NCI-H1436 (cell line): ENCODE measurements at places on chromosomes 7 and 10.
A peak's percentile ranks its signal among the peaks of the same experiment; 100 is the strongest.

DNA sequence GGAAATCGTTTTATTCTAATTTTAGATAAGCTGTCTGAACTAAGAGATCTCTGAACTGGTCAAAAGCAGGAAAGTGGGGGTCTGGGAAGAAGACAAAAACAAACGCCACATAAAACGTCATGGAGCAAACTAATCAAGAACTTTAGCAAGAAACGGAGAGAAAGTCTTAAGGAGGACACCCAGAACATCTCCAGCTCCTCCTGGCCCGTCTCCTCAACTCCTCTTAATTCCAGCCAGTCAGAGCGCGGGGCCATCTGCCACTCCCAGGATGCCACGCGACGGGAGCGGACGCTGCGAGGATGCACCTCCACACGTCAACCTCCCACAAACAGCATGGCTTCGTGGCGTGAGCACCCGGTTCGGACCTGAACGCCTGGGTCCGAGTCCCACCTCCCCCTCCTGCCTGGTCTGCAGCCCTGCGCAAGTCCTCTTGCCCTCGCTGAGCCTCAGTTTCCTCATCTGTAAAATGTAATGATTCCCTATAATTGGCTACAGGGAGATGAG, 598 bp downstream of the MMS19 start:
- DNase-seq: peak; percentile 42

GRCh38 chr7:29071203-29071874, 75.0 kb downstream of the CPVL start:
- no peak for DNase-seq

DNA sequence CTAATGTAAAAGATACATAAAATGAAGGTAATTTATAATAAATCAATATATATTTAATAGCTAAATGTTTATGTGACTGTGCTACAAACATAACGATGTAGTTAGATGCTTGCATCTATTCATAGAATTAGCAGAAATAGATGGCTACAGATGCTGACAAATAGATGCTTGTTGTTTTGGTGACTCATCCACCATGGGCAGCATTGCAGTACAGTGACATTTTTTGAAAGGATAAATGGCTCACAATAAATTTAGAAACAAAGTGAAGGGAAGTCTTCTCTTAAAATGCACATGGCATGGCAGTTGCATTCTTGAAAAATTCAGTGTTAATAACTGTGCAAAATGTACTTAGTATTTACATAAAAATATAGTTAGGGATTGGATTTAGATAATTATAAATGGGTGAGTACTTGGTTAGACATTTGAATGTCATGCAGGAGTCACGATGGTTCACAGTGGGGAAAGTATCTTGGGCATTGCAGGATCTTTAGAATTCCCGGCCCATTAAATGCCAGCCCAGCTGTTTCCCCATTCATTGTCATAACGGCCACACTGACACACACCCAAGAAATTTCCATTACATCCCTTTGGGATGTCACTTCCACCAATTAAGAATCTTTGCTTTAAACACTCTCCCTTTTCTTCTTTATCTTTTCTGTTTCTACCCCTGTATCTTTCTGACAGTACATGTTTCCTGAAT, 564.1 kb downstream of the ATRNL1 start:
- DNase-seq: no peak

GRCh38 chr7:80720146-80720545, 81.7 kb downstream of the CD36 start:
- no peak for DNase-seq

DNA sequence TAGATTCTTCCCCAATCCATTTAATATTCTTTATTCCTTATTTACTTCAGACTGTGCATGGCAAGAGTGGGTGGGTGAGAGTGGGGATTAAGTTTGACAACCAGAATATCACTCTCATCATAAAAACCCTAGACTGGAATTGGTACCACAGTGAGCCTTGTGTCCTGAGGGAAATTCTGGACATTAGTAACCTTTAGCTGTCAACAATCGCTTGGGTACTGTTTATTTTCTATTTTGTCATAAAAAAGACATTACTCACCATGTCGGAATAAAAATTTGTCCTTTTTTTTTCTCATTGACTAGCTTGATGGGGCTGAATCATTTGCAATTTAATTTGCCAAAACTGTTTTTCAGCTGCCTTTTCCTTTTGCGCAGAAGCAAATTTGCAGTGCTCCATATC, 176.1 kb upstream of the SEMA3C start:
- no peak for DNase-seq

DNA sequence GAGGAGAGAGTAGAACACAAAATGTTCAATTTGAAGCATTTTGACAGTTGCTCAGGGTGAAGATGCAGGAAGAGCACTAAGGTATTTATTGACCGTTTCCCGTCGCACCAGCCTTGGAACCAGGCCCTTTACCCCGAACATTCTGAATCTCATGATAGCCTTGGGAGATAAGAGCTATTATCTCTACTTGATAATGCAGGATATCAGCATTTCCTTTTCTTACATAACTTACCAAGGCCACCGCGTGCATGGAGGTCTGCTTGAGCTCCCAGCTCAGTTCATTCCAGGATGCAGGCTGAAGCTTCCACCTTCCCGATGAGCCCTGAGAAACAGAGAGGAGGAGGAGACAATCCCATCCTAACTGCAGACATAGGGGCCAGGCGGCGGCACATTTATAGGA, 324.2 kb upstream of the COBL start:
- no peak for DNase-seq

GRCh38 chr7:34385384-34385783, 272.6 kb upstream of the NPSR1 start:
- DNase-seq: no peak

DNA sequence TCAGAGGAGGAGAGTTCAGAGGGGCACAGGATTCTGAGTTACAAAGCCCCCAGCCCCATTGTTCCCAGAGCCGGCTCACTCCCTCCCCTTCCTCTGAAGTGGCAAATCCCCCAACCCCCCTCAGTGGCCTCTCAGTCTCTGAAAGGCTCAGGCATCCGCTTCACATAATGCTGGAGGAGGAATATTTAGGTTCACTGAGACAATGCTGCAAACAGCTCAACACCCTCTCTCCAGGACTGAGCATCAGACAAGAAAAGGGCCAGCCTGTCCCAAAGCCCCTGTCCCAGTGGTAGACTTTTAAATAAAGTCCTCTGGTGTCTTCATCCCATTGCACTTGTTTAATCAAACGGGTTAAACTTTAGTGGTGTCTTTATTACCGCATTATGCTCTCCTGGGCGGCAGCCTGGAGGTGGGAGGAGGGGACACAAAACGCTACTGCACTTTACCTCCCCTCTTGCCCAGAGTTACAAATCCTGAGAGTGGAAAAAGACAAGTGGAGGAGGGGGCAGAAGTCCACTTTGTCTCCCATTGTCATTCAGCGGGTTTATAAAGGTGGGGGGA, 257.9 kb downstream of the FGFR2 start:
- no peak for DNase-seq

GRCh38 chr10:75197906-75198305, 12.7 kb upstream of the VDAC2 start:
- no peak for DNase-seq

GRCh38 chr10:132145521-132146185, 41.1 kb upstream of the DPYSL4 start:
- no peak for DNase-seq

GRCh38 chr10:85420501-85421191, 945.9 kb downstream of the GRID1 start:
- no peak for DNase-seq

- no peak for DNase-seq
Measured at GRCh38 chr7:69256634-69257081, 341.6 kb upstream of the AUTS2 start.

GRCh38 chr7:77575187-77575586, 38.1 kb downstream of the PTPN12 start:
- DNase-seq: no peak

DNA sequence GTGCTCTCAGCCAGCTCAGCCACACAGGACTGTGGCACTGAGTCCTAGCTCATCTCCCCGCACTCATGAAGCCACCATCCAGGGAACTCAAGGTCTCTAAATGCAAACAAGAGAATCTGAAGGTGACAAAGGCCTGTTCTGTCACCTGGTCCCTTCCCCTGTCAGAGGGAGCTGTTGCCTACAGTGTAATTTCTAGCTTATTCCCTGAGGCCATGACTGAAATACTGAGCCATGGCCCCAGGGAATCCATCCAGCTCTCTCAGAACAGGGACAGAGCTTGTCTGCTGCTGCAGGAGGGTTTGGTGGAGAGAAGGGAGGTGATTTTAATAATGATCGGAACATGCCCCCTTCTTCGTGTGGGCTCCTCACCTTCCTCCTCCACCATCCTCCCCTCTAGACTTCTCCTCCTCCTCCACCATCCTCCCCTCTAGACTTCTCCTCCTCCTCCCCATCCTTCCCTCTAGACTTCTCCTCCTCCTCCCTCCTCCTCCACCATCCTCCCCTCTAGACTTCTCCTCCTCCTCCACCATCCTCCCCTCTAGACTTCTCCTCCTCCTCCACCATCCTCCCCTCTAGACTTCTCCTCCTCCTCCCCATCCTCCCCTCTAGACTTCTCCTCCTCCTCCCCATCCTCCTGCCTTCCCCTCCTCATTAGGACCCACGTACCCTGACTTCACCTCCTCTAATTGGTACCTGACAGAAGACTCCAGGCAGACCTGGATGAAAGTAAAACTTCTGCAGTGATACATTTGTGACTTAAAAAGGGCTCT, 338.0 kb upstream of the MKI67 start:
- DNase-seq: peak; percentile 76

DNA sequence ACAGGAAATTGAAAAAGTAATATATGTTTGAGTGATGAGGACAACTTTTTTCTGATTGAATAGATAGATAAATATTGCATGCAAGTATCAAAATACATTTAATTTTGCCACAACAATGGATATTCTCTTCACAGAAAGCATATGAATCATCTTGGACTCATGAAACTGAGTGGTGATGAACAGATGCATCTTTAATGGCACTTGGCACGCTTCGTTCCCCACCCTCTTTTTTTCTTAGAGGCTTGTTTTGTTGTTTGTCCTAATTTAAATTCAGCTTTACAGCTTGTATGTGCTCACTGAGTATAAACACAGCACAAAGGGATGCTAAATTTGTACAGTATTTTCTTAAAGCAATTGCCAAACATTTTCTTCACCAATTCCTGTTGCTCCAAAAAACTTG, 145.0 kb upstream of the YAE1 start:
- DNase-seq: no peak

DNA sequence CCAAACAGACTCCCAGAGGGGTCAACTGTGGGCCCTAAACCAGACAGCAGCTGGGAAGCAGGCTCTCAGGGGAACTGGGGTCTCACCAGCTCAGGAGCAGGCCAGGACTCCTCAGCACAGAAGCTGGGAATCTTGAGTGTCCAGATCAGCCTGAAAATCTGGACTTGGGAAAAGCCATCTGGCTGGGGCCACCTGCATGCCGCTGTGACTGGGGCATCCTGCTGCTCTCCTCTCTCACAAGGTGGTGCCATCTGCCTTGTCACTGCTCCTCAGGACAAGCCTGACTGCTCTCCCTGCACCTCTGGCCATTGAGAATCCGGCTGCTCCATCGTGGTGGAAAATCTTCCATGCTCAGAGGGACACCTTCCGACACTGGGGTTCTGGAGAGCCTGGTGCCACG, 141.4 kb downstream of the PLPP4 start:
- DNase-seq: no peak

DNA sequence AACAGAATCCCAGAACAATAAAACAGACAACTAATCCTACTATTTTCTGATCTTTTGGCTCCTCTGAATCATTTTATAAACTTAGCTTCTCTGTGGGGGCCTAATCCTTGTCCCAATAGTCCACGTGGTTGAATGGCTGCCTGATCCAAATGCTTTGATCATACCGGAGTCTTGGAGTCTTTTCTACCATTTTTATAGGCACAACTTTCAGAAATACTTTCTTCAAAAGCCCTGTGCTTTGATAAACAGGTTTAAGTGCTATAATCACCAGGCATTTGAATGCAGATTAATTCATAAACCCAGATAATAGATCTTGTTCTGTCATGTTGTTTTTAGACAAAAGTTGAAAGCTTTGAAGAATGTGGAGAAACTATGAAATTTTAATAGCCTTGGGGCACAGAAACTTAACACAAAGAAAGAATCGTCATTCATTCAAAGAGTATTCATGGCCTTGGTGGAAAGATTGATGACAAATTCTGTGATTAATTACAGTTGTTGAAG, 163.7 kb downstream of the AHR start:
- DNase-seq: no peak

DNA sequence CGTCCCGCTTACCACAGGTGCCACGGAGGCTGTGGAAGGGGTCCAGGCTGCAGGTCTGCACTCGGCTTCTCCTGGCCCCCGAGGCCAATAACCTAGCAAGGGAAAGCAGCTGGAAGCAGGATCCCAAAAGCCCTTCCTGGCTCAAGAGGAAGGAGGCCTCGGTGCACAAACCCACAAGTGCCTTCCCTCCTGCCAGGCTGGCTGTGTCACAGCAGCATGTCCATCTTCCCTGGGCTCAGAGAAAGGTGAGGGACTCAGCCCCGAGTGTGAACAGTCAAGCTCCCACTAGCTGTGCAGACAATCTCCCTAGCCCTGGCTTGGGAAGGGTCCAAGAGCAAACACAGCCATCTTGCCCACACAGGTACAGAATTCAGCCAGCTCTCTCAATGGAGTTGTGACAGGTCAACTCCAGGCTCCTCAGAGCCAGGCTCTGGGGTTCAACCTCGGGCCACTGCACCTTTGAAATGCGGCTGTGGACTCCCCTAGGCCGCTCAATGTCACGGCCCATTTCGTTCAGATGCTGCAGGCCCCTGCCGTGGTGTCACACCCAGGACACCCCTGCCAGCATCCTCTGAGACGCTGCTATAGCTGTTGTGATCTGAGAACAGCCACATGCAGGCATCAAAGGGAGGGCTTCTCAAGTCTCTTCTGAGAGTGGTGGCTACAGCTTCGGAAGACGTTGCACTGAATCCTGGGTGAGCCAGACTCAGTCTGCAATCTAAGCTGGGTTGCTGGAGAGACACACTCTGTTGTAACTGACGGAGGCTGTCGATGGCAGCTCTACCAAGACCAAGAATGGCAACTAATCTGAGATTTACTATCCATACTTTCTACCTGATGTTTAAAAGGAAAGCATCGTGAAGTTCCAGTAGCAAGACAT, 137.9 kb downstream of the DIP2C start:
- no peak for DNase-seq

GRCh38 chr7:23973264-23973663, 263.2 kb downstream of the STK31 start:
- no peak for DNase-seq

GRCh38 chr10:129581827-129582411, 114.9 kb downstream of the MGMT start:
- no peak for DNase-seq
